ENCODE measurements at places on chromosomes 16 and 17.
A peak's percentile ranks its signal among the peaks of the same experiment; 100 is the strongest.

DNA sequence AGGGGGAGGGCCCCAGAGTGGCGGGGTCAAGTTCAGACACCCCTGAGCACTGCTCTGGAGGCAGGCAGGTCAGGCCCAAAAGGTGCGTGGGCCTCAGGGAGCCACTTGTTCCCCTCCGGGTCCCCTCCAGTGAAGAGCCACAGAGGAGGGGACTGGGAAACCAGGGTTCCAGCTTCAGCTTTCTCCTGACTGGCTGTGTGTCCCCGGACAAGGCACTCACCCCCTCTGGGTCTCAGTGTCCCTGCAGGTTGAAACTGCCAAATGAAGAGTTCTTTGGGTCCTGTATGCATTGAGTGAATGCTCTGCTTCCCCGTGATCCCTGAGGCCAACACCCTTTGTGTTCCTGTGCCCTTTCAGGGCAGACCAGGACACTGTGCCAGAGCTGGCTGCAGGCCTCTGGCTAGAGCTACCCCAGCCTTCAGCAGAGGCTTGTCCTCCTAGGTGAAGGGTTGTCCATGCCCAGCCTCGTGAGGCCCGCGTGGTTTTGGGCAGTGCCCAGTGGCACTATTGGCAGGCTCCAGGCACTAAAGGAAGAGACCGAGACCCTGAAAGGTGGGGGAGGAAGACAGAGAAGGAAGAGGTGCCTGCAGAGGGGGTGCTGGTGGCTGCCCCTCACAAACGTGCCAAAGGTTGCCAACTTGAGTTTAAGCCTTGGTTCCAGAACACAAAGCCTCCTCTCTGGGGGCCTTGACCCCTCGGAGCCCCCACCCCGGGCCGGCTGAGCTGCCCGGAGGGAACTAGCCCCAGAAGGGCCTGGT, 13.3 kb upstream of the WNT3 start:
- no peak for DNase-seq

DNA sequence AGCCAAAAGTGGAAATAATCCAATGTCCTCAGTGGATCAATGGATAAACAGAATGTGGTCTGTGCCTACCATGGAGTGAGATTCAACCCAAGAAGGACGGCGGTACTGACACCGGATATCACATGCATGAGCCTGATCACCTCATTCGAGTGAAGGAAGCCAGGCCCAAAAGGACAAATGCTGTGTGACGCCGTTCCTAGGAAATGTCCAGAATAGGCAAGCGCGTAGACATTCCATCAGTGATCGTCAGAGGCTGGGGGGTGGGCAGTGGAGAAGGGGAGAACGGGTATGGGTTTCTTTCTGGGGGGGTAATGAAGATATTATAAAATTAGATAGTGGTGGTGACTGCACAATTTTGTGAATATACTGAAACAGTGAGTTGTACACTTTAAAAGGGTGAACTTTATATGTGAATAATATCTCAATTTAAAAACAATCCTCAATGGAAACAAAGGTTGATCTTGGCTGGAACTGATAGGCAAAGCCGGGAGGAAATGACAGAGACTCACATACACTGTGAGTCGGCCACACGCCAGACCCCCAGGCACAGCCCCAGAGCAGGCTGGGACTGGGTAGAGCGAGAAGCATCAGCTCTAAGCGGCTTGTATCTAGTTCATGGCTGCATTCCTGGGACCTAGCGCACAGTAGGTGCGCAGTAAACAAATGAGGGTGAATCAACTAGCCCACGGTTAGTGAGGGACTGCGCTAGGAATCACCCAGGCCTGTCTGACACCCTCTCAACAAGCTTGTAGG, 3.5 kb downstream of the DBNDD1 start:
- no peak for DNase-seq

- no peak for DNase-seq
Observed at GRCh38 chr16:20901436-20902112, 1.0 kb downstream of the LYRM1 start.

GRCh38 chr17:15952048-15952532, 7.2 kb downstream of the ADORA2B start:
- DNase-seq, result no peak

- DNase-seq, result peak; percentile 34
Observed at GRCh38 chr16:79473456-79473855, 127.1 kb downstream of the MAF start.

GRCh38 chr17:60327901-60328273, 64.0 kb downstream of the USP32 start:
- no peak for DNase-seq

GRCh38 chr16:4049031-4049430, 67.2 kb downstream of the ADCY9 start:
- no peak for DNase-seq

Data from NCI-H1092 (cell line).